T1000 (cell line): ENCODE measurements at places on chromosomes 4 and X.
A peak's percentile ranks its signal among the peaks of the same experiment; 100 is the strongest.

DNA sequence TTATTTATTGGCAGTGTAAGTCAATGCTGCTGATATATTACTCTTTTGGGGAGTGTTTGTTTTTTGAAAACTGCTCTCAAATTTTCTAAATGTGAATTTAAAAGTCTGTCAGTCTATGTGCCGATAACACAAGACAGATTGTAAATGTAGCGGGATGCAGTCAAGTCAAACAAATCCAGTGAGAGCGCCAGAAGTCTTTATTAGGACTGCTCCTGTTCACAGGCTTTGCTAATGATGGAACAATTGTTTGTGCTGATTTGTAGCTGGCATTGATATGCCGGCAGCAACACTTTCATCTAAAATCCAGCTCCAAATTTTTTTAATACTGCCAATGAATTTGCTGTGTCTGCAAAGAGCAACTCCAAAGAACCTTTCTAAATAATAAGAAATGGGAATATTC, 78.7 kb upstream of the TET2 start:
- no peak for DNase-seq

DNA sequence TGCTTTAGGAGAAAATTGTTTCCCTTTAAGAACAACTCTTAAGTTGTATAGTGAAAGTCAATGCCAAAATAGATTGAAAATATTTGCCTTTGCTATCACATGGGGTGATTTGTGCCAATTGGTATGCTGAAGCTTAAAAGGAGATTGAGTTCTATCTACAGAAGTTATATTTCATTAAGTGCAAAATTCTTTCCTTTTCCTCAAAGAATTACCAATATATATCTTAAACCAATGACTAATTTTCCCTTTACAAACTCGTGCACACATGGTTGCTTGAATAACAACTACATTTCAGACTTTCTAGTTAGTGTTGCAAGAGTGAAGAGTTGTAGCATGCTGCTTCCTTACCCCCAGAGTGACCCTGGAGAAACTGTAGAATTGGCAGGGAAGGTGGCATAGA, 990.0 kb upstream of the PABPC4L start:
- DNase-seq: no peak

DNA sequence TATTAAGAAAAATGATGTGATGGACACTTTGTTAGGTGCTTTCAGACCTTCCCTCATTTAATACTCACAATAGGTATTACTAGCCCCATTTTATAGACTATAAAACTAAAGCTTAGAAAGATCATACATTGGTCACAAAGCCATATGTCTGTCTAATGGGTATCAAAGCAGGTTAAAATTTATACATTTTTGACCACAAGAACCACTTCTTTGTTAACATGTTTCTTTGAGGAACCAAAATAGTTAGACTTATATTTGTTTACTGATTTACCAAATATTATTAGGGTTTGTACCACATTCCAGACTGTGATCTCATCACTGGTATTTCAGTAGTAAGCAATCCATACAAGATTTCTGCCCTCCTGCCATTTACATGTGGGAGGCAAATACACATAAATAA, 363.3 kb downstream of the NAF1 start:
- no peak for DNase-seq

DNA sequence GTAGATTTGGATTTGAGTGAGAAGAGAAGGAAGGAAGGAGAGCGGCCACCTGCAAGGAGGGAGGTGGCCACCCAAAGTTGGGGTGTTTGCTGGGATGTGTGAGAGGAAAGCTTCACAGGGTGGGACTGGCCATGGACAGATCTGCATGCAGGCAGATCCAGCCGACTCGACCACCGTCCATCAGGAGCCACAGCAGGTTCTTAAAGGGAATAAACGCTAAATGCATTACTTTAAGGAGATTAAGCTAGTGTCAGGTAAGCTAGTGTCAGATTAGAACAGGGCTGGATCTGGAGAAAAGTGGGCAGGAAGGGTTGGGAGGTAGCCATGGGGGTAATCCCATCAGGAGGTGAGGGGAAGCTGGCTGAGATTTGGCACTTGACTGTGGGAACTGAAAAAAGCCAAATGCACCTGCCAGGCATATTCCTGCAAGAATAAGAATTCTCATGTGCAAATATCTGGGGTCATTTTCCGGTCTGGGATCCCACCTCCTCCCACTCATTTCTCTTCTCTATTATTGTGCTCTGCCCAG, 79.6 kb downstream of the MGST2 start:
- DNase-seq: no peak

GRCh38 chr4:617644-618641, 7.4 kb upstream of the PDE6B start:
- no peak for DNase-seq

DNA sequence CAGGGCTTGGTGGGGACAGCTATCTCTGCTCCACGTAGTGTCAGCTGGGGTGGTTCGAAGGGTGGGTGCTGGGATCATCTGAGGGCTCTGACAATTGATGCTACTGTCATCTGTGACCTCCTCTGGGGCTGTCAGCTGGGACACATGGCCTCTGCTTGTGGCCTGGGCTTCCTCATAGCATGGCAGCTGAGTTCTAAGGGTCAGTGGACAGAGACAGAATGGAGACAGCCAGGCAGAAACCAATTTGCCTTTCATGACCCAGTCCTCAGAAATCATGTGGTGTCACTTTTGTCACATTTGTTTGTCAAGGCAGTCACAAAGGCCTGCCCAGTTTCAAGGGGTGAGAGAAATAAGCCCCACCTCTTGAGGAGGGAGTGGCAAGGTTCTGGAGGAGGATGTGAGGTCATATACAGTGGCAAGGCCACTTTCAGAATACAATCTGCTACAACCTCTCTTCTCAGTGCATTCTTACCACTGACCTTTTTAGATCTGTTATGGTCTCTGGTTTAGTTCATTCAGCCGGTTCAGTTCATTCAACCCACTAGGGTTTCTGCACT, 103.6 kb upstream of the BCOR start:
- no peak for DNase-seq

GRCh38 chrX:143581240-143581639, 54.7 kb downstream of the SLITRK4 start:
- no peak for DNase-seq

DNA sequence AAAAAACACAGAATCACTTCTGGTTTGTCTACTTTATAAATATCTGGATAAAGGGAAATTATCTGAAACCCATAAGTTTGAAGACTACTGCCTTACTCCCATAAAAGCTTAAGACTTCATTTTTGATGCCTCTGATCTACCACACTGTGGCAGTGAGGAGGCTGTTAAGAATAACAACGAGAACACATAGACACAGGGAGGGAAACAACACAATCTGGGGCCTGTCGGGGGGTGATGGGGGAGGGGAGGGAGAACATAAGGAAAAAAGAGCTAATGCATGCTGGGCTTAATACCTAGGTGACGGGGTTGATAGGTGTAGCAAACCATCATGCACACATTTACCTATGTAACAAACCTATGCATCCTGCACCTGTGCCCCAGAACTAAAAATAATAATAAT, 573.7 kb downstream of the GBA3 start:
- no peak for DNase-seq

DNA sequence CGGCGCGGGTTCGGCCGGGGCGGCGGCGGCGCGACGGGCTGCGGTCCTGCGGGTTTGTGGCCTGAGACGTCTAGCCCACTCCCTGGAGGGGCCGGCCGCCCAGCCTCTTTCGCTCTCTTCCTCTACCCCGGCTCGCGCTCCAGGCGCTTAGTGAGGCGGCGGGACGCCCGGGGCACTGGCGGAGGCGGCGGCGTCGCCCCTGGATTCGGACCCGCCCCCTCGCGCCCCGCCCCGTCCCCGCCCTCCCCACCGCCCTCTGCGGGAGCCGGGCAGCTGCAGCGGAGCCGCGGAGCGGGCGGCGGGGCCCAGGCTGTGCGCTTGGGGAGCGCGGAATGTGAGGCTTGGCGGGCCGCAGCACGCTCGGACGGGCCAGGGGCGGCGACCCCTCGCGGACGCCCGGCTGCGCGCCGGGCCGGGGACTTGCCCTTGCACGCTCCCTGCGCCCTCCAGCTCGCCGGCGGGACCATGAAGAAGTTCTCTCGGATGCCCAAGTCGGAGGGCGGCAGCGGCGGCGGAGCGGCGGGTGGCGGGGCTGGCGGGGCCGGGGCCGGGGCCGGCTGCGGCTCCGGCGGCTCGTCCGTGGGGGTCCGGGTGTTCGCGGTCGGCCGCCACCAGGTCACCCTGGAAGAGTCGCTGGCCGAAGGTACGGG, at the start of gene BMP2K:
Gene BMP2K (plus strand): TSS at position 272 of the 650 bp plus-strand sequence. CDS start 194 bp downstream, at position 466.
- DNase-seq: peak; percentile 84

DNA sequence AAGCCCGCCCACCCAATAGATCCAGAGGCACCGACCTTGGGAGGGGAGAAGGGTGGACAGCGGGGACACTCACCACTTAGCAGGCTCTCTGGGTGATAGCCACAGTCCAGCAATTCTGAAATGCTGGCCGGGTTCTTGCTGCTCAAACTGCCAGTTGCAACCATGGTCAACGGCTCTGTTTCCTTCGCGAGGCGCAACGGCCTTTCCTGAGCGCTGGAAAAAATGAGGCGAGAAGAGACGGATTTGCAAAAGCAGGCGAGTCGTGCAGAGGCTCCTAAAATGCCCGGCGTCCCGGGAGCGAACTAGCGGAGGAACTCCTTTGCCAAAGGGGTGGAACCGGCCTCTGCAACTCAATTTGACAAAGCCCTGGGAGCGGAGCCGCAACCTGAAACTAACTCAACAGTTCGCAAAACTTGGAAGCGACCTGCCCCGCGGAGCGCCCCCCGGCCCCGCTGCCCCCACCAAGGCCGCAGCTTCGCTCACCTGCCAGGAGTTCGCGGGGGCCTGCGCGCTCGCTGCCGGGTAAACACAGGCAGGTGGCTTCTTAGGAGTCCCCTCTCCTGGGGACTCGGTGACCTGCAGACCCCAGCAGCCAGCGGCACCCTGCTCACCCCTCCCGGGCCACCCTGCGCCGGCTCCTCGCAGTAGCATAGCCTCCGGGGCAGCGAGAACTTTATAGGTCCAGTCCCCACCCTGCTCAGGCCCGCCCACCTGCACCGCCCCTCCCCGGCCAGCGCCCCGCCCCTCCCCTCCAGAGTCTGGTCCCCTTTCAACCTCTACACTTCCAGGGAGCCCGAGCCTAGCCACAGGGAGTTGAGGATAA, at the start of gene DDIT4L:
Gene DDIT4L (minus strand): TSS at position 649 of the 823 bp plus-strand sequence. CDS start 485 bp downstream, at position 164.
- DNase-seq: no peak

- no peak for DNase-seq
These were observed 302.7 kb downstream of the PACRGL start for GRCh38 chr4:21002976-21003375.

- no peak for DNase-seq
These were observed 13.7 kb downstream of the PPP2R3B start for GRCh38 chrX:372856-373640.

DNA sequence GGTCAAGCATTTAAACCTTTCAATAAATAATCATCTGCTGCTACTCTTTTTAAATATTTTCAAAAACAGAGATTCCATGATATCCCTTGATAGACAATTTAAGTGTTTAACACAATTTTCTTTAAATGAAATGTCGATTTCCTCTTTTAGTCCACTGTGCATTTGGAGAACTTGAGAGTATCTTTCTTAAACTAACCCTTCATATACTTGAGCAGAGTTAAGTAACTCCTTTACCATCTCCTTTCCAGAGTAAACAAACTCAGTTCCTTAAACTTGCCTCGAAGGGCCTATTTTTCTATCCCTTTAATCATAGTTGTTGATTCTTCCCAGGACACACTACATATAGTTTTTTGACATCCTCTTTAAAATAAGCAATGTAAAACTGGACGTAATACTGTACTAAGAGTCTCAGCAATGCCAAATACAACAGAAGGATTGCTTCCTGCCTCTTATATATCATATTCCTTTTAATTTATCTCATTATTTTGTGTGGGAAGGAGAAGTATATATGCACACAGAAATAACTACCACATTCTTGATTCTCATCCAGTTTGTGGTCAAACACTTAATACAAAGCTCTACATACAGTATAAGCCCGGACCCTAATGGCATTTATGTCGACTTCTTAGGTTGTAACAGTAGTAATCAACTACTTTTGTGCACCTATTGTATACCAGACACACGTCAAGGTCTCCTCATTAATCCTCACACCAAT, 22.8 kb downstream of the RAB28 start:
- DNase-seq: no peak

- no peak for DNase-seq
These were observed 23.0 kb upstream of the LIMCH1 start for GRCh38 chr4:41514766-41515481.

- no peak for DNase-seq
These were observed 15.6 kb upstream of the SCOC start for GRCh38 chr4:140357868-140358267.

- no peak for DNase-seq
These were observed 1.5 kb downstream of the ITM2A start for GRCh38 chrX:79365591-79365990.

DNA sequence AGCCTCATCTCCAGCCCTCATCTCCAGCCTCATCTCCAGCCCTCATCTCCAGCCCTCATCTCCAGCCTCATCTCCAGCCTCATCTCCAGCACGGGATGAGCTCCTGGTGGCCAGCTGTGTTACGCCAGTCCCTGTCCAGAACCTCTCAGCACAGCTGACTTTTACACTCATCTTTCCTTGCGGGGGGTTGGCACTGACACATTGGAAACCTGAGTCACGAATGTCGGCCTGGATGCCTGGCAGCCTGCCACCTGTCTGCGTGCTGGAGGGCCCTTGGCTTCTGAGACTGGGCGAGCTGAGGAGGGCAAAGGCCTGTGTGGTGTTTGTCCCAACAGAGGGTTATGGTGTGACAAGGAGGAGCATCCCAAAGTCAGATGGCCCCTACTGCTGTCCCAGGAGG, 66.1 kb upstream of the HGFAC start:
- peak; percentile 91 for DNase-seq

GRCh38 chrX:38172596-38172995, 48.1 kb downstream of the SRPX start:
- DNase-seq: no peak

DNA sequence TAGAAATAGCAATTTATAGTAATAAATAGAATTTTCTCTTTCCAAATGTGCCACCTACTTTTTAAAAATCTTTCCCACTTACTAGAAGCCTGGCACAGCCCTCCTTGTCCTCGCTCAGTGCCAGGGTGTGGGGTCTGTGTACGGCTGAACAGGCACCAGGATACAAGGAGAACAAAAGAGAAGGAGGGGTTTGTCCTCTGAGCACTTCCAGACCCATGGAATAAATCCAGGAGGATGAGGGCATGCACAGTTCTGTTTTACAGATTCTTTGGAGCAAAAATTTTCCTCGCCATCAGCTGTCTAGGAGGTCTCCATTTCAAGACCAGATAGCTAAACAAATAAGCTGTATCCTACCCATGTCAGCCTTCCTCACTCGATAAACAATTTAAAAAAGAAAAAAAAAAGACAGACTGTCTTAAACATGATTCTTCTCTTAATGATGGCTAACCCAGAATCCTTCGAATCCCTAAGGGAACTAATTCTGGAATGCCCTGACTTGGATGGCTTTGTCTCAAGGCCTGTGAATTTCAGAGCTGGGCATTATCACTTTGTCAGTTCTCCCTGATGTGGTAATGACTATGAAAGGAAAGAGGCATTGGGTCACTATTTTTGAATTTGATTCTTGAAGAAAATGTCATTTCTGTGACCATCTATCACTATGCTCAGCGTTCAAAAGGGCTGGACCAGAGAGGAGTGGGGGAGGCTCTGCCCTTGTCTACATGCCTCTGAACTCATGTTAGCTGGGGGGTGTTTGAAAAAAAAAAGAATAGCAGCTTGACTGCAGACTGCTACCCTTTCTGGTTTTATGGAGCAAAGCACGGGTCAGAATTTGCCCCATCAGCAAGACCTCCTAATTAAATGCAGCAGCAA, 151.0 kb downstream of the DCTD start:
- DNase-seq: no peak
